ENCODE measurements at places on chromosomes 7 and 10.
A peak's percentile ranks its signal among the peaks of the same experiment; 100 is the strongest.

GRCh38 chr10:14454629-14455028 is 123.9 kb upstream of the FRMD4A start:
- DNase-seq = no peak

DNA sequence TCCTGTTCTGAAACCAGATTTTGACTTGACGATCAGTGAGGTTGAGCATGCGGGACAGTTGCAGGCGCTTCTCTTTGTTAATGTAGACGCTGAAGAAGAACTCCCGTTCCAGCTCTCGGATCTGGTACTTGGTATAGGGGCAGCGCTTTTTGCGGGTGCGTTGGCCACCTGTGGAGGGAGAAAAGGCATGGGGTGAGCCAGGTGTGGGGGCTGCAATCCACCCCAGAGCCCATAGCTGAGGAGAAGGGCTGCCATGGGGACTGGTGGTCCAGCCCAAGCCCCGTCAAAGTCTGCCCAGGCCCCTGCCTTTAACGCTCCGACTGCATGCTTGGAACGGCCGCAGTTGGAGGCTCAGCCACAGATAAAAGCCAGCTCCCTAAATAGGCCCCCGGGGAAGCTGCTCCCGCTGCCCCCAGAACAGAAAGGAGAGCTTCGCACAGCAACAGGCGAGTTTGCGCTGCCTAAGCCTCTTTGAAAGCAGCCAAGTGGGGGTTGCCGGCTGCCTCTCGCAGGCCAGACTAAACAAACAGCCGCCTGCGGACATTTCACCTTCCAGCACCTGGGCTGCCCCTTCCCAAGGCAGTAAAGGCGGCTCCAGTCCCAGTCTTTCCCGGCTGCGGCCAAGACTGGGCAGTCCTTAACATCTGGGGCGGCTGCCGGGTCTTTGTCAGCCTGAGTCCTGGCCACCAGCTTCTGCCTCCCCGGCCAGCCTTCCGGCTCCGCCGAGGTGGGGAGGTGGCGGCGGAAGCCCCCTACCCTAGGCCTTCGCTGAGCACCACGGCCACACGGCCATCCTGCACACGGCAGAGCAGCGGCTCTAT is 2.0 kb downstream of the HOXA11 start:
- no peak for DNase-seq

DNA sequence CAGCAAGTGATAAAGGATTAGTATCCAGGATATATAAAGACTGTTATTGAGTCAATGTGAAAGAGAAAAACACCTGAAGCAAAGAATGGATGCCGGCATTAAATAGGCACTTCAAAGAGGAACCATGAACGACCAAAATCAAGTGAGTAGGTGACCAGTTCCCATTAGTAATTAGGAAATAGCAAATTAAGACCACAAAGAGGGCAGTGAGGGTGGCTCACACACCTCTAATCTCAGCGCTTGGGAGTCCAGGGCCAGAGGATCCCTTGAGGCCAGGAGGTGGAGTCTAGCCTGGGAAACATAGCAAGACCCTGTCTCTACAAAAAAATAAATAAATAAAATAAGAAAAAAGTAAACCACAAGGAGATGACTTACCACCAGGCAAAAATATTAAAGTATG is 1.5 kb upstream of the ANTXRL start:
- no peak for DNase-seq

- DNase-seq = no peak
Observed at GRCh38 chr7:21281193-21281592, 146.7 kb upstream of the SP4 start.

- no peak for DNase-seq
Observed at GRCh38 chr10:13820964-13821337, 234.2 kb downstream of the PRPF18 start.

- DNase-seq = no peak
Observed at GRCh38 chr7:6290319-6290741, 17.9 kb upstream of the CYTH3 start.

GRCh38 chr7:128875523-128875948 is 12.9 kb downstream of the ATP6V1F start:
- no peak for DNase-seq

- DNase-seq = no peak
Observed at GRCh38 chr10:48926764-48927540, 12.7 kb downstream of the LRRC18 start.

DNA sequence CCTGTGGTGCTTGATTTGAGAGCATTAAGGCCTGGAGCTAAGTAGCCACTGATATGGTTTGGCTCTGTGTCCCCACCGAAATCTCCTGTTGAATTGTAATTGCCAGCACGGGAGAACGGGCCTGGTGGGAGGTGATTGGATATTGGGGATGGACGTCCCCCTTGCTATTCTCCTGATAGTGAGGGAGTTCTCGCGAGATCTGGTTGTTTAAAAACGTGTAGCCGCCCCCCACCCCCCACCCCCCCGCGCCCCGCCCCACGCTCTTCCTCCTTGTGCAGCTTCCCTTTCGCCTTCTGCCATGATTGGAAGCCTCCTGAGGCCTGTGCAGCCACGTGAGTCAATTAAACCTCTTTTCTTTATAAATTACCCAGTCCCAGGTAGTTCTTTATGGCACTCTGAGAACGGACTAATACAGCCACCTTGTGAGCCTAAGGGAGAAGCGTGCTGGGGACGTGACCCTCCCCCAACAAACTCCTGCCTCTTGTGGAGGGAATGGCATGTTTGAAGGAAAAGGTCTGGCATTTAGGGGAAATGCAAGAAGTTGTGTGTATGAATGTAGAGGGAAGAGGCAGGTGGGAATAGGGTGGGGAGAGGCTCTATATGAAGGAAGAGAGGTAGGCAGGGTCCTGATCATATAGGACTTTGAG is 118.0 kb upstream of the KMT2C start:
- no peak for DNase-seq

GRCh38 chr7:148669927-148670326 is 28.8 kb upstream of the CUL1 start:
- no peak for DNase-seq

DNA sequence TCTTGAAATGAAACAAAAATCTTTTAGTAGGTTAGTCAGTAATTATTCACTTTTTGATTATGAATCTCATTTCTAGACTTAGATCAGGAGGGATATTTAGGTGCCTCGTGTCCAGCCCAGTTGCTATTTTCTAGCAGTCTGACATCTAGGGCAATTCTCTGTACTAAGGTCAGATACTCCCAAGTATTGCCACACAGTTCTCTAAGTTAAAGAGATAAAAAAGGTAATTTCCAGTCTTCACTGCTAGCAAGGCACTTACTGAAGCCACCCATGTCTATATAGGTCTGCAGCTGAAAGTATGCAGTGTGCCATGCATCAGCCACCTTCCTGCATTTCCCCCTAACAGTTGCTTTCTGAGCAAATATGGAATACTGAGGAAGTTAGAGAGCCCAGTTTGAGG is 83.4 kb downstream of the PON1 start:
- DNase-seq = no peak

DNA sequence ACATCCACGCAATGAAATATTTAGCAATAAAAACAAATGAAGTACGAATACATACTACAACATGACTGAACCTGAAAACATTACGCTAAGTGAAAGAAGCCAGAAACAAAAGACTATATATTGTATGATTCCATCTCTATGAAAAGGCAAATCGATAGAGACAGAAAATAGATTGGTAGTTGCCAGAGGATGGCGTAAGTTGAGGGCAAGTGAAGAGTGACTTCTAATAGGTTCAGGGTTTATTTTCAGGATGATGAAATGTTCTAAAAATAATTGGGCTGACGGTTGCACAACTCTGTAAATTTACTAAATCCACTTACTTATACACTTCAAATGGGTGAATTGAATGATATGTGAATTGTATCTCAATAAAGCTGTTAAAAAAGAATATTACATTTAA is 39.5 kb upstream of the TECTB start:
- no peak for DNase-seq

GRCh38 chr7:123675181-123675473 is 19.5 kb downstream of the LMOD2 start:
- DNase-seq = peak; percentile 36

DNA sequence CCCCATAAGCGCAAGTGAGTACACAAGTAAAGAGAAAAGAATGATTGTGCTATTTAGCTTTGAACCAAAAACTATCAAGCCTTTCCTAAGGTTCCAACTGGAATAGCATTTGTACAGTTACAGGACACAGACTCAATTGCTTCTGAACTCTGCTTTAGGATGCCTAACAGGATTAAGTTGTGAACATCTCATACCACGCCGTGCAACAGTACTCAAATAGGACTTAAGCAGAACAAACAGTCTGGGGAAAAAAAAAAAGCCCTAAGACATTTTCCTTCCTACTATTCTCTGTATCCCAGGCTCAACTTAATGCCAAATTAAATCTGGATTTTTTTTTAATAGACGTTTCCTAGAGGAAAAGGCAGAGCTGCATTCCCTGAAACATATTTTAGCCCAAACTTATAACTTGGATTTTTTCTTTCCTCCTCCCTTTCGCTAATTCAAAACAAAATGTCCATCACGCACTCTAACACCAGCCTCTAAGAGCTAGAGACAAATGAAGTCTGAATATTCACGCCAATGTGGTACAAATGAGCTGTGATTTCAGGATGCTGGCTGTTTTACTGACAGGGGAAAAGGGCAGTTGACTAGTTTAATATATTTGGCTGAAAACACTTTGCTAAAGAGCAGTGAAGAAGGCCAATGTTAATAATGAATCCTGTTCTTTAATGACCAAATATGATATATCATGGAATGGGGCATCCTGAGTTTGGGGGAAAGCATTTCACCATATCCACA is 68.6 kb downstream of the CALD1 start:
- no peak for DNase-seq

- peak; percentile 91 for DNase-seq
Observed at GRCh38 chr7:87474533-87475358, 734 bp downstream of the ABCB4 start.

All from renal cortical epithelial cell (primary cell).